ENCODE measurements at places on chromosomes 6 and 20.

DNA sequence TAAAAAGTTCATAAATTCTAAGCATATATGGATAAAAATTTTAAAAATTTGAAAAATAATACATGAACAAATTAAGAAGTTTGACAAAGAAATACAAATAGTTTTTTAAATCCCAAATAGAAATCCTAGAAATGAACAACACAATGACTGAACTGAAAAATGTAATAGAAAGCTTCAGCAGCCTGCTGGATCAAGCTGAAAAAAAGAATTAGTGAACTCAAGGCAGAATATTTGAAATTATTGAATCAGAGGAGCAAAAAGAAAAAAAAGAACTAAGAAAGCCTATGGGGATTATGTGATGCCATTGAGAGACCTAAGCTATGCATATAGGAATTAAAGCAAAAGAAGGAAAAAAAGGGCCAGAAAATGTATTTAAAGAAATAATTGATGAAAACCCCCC lies 39.9 kb upstream of the TFB1M start:
- DNase-seq = no peak

- DNase-seq = no peak
Observed at GRCh38 chr6:72825315-72825911, 203.5 kb downstream of the KCNQ5 start.

DNA sequence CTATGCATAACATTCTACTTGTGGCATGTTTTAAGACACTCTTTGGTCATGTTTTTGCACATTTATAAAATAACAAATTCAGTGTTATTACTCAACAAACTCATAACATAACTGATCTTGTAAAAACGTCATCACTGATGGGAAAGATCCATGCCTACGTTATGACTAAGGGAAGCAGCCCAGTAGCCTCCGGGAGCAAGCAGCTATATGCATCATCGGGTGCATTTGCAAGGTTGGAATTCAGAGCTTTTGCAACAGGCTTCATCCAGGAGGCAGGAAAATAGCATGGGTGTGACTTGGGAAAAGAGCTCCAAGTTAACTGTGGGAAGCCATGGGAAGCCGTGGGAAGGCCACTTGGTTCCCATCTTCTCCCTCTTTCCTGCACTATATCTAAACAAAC lies 271.6 kb upstream of the SGK1 start:
- DNase-seq = no peak

- DNase-seq = no peak
Observed at GRCh38 chr6:105951322-105951721, 134.8 kb upstream of the PRDM1 start.

DNA sequence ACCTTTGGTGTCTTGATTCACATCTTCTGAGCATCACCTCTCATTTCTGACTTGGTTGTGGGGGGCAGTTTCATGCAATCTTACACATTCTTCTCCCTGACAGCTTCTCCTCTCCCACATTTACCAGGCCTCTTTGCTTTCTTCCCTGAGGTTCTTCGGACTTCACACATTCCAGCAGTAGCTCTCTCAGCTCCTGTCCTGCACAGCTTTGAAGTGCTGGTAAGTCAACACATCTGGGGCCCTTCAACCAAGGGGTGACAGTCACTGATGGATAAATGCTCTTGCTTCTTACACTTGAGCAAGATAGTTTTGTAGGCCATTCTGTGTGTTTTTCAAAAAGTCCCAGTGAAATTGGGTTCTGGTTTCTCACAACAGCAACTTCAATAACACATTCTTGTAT lies 2.5 kb upstream of the SLC35B3 start:
- no peak for DNase-seq

- DNase-seq = no peak
Observed at GRCh38 chr6:41822021-41822420, 34.5 kb downstream of the TOMM6 start.

- DNase-seq = no peak
Observed at GRCh38 chr6:42618686-42619085, 54.9 kb downstream of the UBR2 start.

- no peak for DNase-seq
Observed at GRCh38 chr20:19929012-19929360, 88.2 kb upstream of the NAA20 start.

DNA sequence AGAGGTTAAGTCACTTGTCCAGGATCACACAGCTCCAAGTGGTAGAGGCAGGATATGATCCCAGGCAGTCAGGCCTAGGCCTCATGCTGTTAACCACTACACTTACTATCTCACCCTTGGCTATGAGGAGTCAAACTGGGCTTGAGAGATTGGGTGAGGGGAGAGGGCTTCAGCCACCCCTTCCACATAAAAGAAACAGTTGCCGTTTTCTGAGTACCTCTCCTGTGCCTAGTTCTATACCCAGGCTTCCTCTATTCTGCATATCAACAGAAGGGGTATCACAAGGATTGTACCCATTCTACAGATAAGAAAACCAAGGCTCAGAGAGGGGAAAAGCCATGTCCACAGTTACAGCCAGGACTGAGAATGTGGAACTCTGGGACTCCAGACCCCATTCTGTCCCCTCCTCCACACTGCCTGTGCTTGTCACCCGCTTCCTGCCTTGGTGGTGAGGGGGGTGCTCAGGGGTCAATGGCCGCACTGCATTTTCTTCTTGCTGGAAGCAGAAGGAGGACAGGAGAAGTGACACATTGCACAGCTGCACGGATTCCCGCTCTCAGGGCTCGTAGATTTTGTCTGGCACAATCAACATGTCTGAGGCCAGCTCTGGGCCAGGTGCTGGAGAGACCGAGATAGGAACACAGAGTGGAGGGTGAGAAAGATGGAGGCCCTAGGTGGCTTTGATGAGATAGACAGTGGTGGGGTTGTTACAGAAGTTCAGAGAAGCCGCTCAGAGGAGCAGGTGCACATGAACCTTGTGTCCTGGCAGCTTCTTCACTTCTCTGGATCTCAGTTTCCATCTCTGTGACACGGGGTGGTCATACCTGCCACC lies 108.4 kb upstream of the PTPN1 start:
- DNase-seq = no peak

- no peak for DNase-seq
Observed at GRCh38 chr6:83199863-83200225, 6.7 kb downstream of the RWDD2A start.

DNA sequence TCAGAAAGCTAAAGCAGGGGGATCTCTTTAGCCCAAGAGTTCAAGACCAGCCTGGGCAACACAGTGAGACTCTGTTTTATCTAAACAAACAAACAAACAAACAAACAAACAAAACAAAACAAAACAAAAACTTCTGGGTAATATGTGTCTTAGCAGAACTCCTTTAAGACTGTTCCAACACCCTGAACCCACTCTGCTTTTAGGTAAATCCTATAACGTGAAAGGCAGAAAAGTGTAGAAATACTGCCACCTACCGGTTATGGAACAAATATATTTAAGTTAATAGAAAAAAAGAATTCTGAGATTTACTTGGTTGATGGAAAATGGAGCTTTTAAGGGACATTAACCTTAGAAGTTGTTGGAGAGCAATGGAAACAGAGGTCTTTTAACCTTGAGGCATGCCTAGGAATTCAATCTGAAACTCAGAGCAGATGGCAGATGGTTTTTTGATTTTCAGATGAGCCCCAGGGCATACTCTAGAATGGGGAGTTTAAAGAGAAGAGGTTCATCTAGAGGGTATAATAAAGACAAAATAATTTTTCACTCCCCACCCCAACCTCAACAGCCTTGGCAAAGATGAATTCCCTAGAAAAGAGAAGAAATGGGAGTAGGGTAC lies 38.5 kb downstream of the SOD2 start:
- no peak for DNase-seq

DNA sequence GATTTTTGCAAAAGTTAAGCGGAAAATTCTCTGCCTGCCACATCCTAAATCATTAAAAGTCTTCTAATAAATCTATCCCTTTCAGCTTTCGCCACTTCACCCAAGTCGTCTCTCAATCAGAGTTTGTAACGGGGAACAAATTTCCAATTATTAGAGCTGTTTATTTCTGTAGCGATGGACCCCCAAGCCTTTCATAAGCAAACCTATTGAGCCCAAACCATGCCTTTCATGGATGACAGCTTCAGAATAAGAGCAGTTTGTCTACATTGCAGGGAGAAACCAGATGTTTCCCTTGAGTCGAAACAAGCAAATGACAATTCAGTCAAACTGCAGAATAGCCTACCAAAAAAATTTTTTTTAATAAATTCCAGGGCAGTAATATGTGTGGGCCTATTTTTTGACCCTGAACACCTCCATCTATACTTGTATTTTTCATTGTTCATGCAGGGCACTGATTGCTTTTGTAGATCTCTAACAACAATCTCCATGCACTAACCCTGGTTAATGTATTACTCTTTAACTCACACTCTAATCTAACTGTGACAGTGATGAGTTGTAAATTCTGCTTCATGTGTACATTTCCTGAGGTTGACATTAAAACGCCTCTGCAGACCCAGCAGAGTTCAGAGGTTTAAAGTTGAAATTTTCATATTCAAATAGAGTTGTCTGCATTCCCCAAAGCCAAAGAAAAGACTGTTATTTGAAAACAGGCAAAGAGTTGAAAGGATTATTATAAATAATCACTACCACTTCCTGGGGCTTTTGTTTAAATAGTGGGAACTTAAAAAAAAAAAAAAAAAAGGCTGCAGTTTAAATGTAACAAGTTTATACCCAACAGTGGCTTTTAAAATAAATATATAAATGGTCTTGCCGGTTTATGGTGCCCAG lies 64.5 kb downstream of the ATP9A start:
- DNase-seq = no peak

- no peak for DNase-seq
Observed at GRCh38 chr6:31651602-31652191, 764 bp downstream of the BAG6 start.

- DNase-seq = no peak
Observed at GRCh38 chr20:21133917-21134622, 8.2 kb downstream of the KIZ start.

- no peak for DNase-seq
Observed at GRCh38 chr6:111942561-111942960, 69.3 kb upstream of the FYN start.

- DNase-seq = no peak
Observed at GRCh38 chr6:39018103-39018502, 30.5 kb upstream of the GLP1R start.

- DNase-seq = no peak
Observed at GRCh38 chr6:51301962-51302361, 483.3 kb downstream of the TFAP2B start.

Data from GM12892 (cell line).